ENCODE measurements at places on chromosomes 4 and X.

GRCh38 chr4:20084488-20084887 lies 167.2 kb upstream of the SLIT2 start:
- DNase-seq: no peak

DNA sequence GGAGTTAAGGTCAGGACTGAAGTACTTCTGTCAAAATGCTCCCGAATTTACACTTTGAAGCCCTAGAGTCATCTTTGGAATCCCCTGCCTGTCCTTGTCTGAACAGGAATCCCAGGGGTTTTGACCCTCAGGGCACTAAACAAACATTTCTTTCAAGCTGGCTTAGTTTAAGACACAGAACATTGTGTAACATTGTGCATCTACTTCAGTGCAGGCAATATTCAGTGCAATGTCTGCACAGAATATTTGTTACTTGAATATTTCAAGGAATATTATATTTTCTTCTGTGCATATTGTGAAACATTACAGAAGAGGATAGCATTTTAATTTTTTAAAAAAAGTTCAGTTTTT lies 763.4 kb downstream of the PCDH18 start:
- DNase-seq: no peak

DNA sequence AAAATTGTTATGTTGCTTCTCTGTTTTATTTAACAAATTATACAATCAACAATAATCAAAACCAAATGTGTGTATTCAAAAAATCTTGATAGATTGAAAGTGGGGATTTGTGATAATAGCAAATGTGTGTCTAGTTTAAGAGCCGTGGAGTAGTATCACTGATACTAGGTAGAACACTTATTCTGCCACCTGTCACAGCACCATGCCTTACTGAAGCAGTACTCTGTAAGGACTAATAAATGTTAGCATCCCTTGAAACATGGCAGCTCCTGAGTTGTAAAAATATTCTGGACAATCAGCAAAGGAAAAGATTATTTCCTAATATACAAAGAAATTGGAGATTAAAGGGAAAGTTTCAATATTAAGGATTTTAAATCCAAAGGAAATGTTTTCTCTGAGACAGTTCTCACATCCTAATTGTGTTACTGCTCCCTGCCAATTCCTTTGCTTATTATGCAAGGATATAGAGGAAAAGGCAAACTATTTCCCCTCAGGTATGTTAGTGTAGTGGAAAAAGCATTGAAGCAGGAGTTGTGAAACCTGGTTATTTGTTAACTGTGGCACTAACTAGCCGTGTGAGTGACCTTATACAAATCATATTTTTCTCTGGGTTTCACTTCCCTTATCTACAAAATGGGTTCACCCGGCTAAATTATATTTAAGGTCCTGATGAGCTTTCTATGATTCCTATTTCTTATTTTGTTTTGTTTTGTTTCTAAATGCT lies 303.1 kb downstream of the ARHGAP24 start:
- DNase-seq: no peak

DNA sequence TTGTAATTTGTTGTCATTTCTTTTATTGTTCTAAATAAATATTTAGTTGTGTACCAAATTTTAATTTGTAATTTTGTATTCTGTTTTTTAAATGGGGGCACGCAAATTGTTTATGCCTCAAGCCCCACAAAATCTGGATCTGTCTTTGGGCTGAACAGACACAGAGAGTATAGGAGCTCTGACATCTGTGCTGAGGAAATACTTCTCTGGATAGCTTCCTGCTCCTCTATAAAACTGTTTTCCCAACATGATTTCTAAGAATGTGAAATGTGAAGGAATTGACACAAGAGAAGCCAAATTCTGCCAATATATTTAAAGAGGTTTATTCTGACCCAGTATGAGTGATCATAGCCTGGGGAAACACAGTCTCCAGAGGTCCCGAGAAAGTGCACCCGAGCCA lies 93.0 kb downstream of the IL13RA2 start:
- DNase-seq: no peak

GRCh38 chr4:48216563-48216962 lies 53.1 kb downstream of the TEC start:
- DNase-seq: no peak

DNA sequence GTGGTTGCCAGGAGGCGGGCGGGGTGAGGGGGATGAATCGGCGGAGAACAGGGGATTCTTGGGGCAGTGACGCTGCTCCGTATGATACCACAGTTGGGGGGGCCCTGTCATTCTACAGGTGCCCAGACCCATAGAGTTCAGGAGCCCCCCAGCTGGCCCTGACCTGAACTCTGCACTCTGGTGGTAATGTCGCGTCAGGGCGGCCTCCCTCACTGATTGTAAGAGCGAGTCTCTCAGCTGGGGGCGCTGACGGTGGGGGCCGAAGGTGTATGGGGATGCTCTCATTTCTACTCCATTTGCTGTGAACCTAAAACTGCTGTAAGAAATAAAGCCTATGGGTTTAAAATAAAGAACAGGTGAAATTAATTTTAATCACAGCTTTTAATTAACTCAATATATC lies 91.8 kb upstream of the PSAPL1 start:
- no peak for DNase-seq

DNA sequence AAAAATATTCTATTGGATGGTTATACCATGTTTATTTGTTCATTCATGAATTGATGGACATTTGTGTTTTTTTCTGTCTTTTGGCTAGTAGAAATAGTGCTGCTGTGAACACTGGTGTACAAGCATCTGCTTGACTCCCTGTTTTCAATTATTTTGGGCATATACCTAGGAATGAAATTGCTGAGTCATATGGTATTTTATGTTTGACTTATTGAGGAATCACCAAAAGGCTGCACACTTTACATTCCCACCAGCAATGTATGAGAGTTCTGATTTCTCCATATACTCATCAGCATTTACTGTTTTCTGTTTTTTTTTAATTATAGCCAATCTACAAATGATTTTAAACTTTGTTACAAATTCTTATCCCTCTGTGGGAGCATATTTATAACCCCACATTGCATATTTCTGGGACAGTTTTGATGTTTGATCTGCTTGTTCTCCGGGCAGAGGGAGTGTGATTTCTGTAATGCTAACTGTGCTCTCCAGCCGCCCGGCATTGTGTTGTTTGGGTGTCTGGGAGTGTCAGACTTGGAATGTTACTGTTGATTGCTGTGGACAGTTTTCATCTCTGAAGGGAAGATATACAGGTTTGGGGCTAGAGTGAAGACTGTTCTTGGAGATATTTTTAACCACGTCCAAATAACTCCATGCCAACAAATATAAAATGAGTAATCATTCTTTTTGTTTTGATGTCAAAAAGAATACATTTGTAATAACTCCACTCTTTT lies 60.5 kb upstream of the PGRMC2 start:
- DNase-seq: no peak

DNA sequence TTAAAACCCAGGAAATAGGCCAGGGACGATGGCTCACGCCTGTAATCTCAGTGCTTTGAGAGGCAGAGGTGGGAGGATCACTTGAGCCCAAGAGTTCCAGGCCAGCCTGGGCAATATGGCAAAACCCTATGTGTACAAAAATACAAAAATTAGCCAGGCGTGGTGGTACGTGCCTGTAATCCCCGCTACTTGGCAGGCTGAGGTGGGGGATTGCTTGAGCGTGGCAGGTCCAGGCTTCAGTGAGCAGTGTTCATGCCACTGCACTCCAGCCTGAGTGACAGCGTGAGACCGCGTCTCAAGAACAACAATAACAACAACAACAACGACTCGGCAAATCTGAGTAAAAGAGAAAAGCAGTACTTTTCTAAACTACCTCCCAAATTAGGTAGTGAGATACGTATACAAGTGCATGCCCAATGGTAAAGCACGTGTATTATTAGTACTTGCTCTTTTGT lies 13.0 kb upstream of the NDUFC1 start:
- DNase-seq: no peak

DNA sequence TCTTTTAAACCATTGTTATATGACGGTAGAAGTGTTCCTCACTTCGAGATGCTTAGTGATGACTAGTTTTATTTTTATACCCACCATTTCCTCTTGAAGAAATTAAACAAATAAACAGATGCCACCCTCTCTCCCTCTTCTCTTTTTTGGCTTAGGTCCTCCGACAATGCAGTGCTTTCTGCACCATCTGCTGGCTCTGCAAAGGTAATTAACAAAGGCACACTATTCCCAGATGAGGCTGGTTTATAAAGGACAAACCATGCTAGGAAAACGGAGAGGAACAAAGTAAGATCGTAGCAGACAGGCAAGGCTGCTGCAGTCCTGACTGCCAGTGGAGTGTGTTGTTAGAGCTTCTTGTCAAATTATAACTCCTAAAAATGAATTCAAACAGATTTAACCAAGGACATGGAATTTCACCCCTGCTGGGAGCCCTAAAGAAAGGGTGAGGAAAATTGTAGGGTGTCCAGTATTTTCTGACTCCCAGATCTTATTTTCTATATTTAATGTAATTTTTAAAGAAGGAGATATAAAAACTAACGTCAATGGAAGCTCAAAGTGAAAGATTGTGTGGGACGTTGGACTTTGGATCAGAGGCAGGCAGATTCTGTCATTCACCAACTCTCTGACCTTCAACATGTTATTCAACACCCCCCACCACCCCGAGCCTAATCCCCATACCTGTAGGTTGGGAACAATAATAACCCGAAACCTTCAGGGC lies 142.1 kb downstream of the CPEB2 start:
- DNase-seq: no peak

DNA sequence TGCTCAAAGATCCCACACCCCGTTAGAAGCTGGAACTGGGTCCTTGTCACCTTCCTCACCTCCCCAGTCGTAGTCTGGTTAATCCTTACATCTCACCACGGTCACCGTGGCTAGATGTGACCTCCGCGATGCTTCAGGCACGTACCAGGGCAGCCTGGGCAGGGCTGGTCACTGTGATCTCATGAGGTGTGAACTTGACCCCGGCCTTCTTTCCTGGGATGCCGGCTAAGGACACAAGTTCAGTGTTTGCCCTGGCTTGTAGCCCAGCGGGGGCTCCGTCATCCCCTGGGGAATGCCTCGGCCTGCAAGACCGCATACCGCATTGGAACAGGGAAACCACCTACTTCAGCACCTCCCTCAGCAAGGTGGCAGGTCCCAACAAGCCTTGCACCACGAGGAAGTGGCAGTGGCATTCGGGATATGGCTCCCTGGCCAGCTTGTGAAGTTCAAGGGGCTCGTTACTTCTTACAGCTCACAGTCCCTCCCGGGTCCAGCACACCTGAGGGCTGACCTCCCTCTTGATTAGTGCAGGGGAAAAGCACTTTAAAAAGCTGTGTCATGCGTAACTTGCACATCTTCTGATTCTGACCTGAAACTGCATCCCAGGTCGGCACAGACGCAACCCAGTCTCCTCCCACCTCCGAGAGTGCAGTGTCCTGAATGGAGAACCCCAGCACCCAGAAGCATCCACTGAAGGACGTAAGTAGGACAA lies 25.9 kb downstream of the NOP14 start:
- peak; percentile 93 for DNase-seq

- no peak for DNase-seq
Observed at GRCh38 chrX:52852110-52852860, 15.6 kb downstream of the XAGE3 start.

GRCh38 chr4:147644471-147644870 lies 27.3 kb downstream of the TMEM184C start:
- DNase-seq: no peak

DNA sequence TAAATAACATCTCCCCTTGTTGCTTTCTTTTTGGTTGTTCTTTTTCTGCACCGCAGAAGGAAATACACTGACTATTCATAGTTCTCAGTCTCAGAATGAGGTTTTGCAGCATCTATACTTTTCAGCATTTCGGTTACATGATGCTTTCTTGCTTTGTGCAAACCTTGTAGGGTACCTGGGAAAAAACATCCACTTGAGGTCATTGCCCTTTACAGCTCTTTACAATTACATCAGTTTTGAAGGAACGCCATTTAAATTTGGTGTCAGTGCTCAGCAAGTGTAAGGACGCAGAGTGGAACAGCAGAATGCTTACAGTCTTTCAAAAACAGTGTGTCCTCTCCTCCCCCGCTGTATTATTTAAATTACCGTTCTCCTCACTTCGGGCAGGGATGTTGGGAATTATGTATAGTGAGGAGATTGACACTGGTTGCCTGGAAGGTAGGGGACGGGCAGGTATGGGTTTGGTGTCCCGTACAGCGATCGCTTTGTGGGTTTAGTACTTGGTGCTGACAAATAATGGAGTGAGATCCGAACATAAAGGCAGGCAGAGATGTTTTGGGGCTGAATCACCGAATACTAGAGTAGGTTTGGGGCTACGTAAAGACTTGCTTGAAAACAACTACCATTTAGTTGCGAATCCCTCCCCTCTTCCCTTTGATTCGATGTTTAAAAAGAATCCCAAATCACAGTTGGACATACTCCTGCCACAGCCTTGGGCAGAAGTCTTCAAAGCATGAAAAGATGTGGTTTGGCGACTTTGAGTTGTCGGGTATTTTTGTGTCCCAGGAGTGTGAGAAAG lies 2.0 kb upstream of the NKX3-2 start:
- no peak for DNase-seq

DNA sequence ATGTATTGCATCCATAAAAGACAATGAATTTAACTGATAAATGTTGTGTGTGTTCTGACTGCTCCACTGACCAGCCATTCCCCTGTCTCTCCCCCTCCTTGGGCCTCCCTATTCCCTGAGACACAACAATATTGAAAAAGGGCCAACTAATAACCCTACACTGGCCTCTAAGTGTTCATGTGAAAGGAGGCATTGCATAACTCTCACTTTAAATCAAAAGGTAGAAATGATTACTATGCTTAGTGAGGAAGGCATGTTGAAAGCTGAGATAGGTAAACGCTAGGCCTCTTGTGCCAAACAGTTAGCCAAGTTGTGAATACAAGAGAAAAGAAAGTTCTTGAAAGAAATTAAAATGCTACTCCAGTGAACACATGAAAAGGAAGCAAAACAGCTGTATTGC lies 152.7 kb downstream of the POU4F2 start:
- DNase-seq: no peak

DNA sequence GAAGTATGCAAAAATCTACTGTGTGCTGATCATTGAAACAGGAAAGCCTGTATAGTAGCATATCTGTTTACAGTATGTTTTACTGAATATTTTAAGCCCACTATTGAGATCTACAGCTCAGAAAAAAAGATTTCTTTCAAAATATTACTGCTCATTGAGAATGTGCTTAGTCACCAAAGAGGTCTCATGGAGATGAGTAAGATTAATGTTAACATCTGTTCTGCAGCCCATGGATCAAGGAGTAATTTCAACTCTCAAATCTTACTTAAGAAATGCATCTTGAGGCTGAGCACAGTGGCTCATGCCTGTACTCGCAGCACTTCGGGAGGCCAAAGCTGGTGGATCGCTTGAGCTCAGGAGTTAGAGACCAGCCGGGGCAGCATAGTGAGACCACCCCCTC lies 3.3 kb downstream of the RNF4 start:
- no peak for DNase-seq

DNA sequence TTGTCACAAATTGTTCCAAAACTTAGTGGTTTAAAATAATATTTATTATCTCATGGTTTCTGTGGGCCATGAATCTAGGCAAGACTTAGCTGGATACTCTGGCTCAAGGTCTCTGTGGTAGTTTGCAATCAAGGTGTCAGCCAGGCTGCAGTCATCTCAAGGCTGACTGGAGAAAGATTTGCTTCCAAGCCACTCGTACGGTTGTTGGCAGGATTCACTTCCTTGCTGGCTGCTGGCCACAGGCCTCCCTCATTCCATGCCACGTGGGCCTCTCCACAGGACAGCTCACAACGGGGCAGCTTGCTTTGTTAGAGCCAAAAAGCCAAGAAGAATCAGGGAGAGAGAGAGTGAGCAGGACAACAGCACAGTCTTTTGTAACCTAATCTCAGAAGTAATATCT lies 101.4 kb downstream of the WWC2 start:
- DNase-seq: peak; percentile 26
